Spleen (tissue), 13 donors: ENCODE measurements at places on chromosomes 5 and 9. TPM values are rescaled to one million over a fixed set of nuclear protein-coding genes. Genes with fewer than 3 reads are reported as not detected.

- DNase-seq, result no peak
- no peaks in the 10 kb centered on the region for H3K36me3 ChIP-seq
- peaks cover 9% of the 10 kb centered on the region for H3K27me3 ChIP-seq
- no peak overlapping the region for H3K4me3 ChIP-seq
- H3K27ac ChIP-seq, result no peak overlapping the region
- no peaks in the 10 kb centered on the region for H3K4me1 ChIP-seq
These were observed 97.4 kb downstream of the FBXO4 start for GRCh38 chr5:42022383-42022972.

DNA sequence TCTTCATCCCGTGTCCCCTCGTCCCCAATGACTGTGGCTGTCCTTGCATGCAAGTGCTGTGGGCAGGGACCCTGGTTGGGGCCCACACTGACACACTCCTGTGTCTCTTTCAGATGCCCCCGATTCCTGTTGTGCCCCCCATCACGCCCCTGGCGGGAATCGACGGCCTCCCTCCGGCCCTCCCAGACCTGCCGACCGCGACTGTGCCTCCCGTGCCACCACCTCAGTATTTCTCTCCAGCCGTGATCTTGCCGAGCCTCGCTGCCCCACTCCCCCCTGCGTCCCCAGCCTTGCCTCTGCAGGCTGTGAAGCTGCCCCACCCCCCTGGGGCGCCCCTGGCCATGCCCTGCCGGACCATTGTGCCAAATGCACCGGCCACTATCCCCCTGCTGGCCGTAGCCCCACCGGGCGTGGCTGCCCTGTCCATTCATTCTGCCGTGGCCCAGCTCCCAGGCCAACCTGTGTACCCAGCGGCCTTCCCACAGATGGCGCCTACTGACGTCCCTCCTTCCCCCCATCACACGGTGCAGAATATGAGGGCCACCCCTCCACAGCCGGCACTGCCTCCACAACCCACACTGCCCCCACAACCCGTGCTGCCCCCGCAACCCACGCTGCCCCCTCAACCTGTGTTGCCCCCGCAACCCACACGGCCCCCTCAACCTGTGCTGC lies 75.0 kb downstream of the WNK2 start:
- H3K27me3 ChIP-seq, result no peaks in the 10 kb centered on the region
- H3K4me1 ChIP-seq, result no peaks in the 10 kb centered on the region
- DNase-seq, result peak; percentile 67
- H3K36me3 ChIP-seq, result no peaks in the 10 kb centered on the region
- H3K4me3 ChIP-seq, result no peak overlapping the region

- H3K4me1 ChIP-seq, result no peaks in the 10 kb centered on the region
- H3K4me3 ChIP-seq, result no peak overlapping the region
- DNase-seq, result no peak
- no peaks in the 10 kb centered on the region for H3K27me3 ChIP-seq
- H3K27ac ChIP-seq, result no peak overlapping the region
These were observed 34.0 kb upstream of the ZNF462 start for GRCh38 chr9:106828965-106829364.

GRCh38 chr9:5629312-5630080 lies 589 bp downstream of the RIC1 start:
- H3K36me3 ChIP-seq, result no peaks in the 10 kb centered on the region
- DNase-seq, result no peak
- H3K4me3 ChIP-seq, result peak overlapping the region; percentile 95
- peak overlapping the region; percentile 96 for H3K27ac ChIP-seq

The HAVCR1 gene
- not detected for total RNA-seq
